ENCODE measurements at places on chromosomes 11 and 22.

- no peak for DNase-seq
Observed at GRCh38 chr11:2189938-2190656, 18.5 kb upstream of the TH start.

GRCh38 chr22:29256606-29257325 is 11.0 kb downstream of the RHBDD3 start:
- no peak for DNase-seq

GRCh38 chr11:64533501-64533900 is 57.5 kb upstream of the SLC22A12 start:
- no peak for DNase-seq

DNA sequence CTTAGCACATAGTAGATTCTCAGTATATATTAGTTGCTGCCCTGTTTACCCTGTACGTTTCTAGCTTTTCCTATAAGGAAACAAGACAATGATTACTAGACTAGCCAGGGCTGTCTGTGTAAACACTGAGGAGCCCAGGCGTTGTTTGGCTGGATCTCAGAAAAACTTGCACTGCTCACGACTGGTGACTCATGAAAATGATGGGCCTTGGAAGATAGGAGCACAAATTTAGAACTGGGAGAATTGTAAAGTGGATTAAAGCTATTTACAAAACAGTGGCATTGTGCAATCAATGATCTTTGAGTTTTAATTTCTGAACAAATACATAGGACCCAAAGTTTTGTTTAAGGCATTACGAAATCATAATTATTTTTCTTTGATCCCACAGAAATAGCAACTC is 276.9 kb downstream of the FAM76B start:
- no peak for DNase-seq

Data from activated naive CD4-positive, alpha-beta T cell (primary cell).